ENCODE measurements at places on chromosomes 11 and 22.

GRCh38 chr11:5690736-5691135 is 1.1 kb downstream of the TRIM22 start:
- peak; percentile 15 for DNase-seq

- no peak for DNase-seq
Observed at GRCh38 chr11:6378640-6378989, 11.7 kb upstream of the SMPD1 start.

- DNase-seq, result no peak
Observed at GRCh38 chr11:16036218-16036617, 320.1 kb downstream of the SOX6 start.

GRCh38 chr11:13209379-13209778 is 68.2 kb upstream of the BMAL1 start:
- DNase-seq, result no peak

GRCh38 chr22:44245438-44245837 is 64.7 kb downstream of the PARVG start:
- no peak for DNase-seq
